Activated CD4-positive, alpha-beta T cell treated with anti-CD3 and anti-CD28 coated beads, Interleukin-2, amount 50 U/mL, for 16 hours (primary cell): ENCODE measurements at places on chromosomes 7 and 10.

GRCh38 chr7:32026083-32026425, 44.2 kb downstream of the PDE1C start:
- DNase-seq: no peak

DNA sequence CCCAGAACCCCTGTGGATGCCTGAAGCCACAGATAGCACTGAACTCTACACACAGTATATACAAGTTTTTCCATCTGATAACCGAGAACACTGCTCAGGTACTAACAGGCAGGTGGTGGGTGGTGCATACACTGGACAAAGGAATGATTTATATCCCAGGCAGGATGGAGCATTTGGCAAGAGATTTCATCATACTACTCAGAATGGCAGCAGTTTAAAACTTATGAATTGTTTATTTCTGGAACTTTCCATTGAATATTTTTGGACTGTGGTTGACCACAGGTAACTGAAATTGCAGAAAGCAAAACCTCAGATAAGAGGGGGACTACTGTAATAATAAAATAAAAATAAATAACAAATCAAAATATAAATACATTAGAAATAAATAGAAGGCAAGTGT, 10.9 kb upstream of the KCNMA1 start:
- no peak for DNase-seq

- DNase-seq: peak; percentile 82
These were observed 340.3 kb upstream of the PRKCQ start for GRCh38 chr10:6920072-6921019.

GRCh38 chr7:50405221-50405620, 44.9 kb downstream of the FIGNL1 start:
- no peak for DNase-seq

DNA sequence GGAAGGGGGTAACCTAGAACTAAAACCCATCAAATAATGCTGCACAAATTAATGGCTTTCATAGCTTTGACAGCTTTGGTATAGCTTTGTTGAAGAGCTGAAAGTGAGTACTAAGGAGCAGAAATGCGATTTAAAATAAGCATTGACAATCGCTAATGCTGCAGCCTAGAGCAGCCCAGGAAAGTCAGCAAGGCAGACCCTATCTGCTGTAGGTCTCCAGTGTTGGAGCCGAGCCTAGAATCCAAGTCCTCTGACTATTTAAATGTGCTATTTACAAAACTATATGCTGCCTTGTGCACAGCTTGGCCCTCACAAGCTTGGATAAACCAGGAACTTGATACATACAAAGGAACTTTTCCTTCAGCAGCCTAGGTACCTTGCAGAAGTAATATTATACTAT, 64.9 kb upstream of the ASAH2 start:
- no peak for DNase-seq

GRCh38 chr7:130904031-130904757, 170.2 kb upstream of the KLF14 start:
- no peak for DNase-seq

- no peak for DNase-seq
These were observed 209.3 kb upstream of the TBX20 start for GRCh38 chr7:35463176-35463700.

DNA sequence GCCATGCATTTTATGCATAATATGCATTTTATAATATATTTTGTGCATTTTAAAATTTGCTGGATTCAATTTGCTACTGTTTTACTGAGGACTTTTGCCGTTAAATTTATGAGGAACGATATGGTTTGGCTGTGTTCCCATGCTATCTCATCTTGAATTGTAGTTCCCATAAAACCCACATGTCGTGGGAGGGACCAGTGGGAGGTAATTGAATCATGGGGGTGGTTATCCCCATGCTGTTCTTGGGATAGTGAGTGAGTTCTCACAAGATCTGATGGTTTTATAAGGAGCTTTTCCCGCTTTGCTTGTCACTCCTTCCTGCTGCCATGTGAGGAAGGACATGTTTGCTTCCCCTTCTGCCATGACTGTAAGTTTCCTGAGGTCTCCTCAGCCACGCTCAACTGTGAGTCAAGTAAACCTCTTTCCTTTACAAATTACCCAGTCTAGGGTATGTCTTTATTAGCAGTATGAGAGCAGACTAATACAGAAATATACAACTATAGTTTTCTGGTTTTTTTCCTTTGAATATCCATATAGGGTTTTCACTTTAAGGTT, 201.4 kb upstream of the SH2B2 start:
- DNase-seq: no peak

- no peak for DNase-seq
These were observed 87.4 kb downstream of the CDH23 start for GRCh38 chr10:71483885-71484751.

GRCh38 chr7:147571436-147572185, 1019.0 kb upstream of the C7orf33 start:
- DNase-seq: no peak

- no peak for DNase-seq
These were observed 447.0 kb downstream of the GRID1 start for GRCh38 chr10:85919491-85920021.

- DNase-seq: no peak
These were observed 16.2 kb downstream of the TNS3 start for GRCh38 chr7:47565640-47566250.

DNA sequence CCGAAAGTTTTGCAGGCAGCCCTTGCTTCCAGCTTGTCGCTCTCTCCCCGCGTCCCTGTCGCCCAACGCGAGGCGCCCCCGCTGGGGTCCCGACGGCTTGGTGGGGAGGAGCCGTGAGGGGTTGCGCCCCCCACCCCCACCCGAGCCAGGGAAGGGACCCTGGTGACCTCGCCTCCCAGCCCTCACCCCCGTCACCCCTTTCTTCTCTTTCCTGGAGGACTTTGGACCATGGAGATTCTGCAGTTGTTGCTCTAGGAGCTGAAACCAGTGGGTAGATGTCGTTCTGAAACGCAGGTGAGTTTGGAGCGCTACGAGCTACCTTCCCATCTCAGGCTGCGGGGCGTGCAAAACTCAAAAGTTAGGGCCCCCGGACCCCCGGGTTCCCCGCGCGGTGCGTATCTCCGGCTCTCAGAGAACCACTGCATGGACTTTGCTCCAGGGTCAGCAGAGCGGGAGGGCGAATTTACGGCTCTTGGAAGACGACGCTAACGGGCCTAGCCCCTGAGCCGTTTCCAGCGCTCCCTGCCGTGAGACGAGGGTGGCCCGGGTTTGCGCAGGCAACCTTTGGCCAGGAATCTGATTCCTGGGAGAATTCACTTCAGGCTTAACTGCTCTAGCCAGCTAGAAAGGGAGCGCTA, 684 bp upstream of the ATXN7L1 start:
- DNase-seq: no peak

DNA sequence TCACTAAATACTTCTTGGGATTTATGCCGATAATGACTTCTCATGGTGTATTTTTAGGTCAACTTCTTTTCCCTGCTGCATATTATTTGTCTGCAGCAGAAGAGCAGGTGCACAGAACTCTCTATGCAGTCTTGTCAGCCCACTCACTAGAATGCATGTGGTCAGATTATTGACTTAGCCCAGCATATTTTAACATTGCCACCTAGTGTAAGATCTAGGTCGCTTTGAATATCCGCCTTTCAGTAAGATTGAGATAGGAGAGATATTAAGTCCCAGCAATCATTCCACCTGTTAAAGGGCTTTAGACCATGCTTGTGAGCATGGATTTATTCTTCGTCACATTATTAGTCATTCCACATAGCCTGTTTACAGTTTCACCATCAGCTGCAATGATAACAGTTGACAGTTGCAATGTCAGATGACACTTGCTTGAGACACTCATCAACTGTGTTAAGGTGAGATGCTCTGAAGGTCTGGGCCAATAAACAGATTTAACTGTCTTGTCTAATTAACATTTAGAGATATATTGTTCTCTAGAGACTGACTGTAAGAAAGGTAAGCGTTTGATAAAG, 491.7 kb downstream of the ARL4A start:
- no peak for DNase-seq

GRCh38 chr7:45081670-45081974, 7.1 kb downstream of the NACAD start:
- no peak for DNase-seq

GRCh38 chr10:30346615-30347014, 2.5 kb downstream of the MTPAP start:
- DNase-seq: no peak

- no peak for DNase-seq
These were observed 10.7 kb downstream of the LUC7L2 start for GRCh38 chr7:139370301-139370942.

GRCh38 chr10:132229834-132230556, 43.2 kb downstream of the DPYSL4 start:
- peak; percentile 55 for DNase-seq

- no peak for DNase-seq
These were observed 224.4 kb downstream of the USP6NL start for GRCh38 chr10:11387044-11387443.

- DNase-seq: no peak
These were observed 58.6 kb downstream of the PROSER2 start for GRCh38 chr10:11881477-11882417.

DNA sequence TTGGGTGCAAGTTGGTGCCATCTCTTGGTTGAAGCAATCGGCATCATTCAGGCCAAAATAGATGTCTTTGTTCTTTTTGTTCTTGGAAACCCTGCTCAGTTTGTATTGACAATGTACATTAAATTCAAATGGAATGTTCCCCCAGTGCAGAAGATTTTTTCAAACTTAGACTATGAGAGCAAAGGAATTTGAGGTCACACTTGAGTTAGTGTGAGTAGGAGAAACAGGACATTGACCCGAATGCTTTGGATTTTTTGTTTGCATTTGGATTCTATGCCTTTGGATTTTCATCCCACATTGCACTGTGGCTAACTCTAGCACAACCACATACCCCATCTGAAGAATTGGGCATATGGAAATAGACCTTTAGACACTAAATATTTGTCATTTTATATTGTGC, 480.0 kb downstream of the GALNT17 start:
- DNase-seq: no peak

DNA sequence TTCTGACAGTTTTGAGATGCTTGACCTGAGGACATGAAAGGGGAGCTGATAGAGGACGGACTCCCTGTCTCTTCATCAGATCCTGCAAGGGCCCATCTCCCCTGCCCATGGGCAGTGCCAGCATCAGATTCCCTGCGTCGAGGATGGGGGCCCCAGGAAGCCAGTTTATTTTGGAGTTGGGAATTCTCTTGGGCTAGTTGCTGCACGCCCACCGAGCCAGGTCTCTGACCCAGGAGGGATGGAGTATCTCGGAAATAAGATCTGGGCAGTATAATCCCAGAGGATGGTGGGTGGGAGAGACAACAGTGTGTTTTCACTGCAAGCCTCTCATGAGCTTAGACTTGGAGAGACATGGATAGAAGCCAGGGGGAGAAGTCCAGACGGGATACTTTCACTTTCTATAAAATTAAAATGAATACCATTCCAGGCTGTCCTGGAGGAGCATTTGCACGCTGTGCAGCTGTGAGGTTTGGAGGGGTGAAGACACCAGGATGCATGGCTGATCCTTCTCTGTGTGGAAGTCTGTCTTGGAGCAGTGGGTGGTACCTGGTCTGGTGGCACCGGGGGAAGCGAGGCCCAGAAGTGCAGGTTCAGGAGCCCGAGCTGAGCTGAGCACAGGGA, 25.8 kb downstream of the DOCK1 start:
- DNase-seq: no peak

DNA sequence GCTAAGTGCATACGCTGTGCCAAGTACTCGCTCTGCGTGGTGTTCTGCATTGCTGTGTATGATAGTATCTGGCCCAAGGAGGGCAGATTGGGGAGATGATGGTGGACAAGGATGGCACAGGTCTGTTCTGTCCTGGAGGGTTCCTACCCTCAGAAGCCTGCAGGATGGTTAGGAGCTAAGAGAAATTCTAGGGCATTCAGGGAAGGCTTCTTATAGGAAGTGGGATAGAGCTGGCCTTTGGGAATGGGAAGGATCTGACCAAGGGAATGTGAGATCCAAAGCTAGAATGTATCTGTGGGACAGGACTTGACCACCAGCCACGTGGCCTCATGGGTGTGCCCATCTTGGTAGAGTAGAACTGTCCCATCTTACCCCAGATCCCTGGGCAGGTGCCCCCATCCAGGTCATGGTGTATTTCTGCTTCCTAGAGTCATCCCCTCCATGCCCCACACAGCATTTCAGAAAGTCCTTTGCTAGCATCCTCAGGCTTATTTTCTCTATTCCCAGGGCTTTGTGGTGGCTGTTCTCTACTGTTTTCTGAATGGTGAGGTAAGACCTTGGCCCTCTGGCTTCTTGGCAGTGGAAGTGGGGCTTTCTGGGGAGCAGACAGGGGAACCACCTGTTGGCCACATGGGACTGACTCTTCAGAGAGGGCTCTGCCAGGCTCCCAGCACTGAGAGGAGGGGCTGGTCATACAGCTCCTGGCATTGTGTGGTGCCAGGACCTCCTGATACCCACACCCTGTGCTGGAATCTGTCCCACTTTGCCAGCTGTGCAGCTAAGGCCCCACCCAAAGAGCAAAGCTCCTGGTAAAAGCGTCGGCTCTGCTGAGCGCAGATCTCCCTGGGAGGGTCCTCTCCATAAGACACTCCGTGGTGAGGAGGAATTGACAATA, 52.5 kb downstream of the ADCYAP1R1 start:
- DNase-seq: no peak

DNA sequence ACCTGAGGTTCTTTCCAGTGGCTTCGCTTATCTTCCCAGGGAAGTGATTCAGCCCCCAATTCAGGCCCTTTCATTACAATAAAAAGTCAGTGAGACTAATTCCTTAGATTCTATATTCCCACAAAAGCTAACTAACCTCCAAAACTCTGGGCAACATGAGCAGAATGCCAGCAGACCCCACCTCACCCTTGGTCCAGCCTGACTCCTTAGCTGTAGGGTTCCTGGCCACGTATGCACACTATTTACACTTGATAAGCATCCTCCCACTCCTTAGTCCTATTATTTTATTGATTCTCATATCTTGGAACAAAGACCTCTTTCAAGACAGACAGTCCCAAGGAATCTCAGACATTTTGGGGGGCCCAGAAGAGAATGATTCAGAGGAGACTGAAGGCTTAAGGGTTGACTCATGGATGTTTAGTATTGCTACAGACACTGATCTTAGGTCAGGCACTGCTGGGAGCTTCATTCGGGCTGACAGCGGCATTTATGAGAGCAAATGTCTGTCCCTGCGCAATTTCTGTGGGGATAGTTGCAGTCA, 162.6 kb upstream of the GDF10 start:
- DNase-seq: no peak

DNA sequence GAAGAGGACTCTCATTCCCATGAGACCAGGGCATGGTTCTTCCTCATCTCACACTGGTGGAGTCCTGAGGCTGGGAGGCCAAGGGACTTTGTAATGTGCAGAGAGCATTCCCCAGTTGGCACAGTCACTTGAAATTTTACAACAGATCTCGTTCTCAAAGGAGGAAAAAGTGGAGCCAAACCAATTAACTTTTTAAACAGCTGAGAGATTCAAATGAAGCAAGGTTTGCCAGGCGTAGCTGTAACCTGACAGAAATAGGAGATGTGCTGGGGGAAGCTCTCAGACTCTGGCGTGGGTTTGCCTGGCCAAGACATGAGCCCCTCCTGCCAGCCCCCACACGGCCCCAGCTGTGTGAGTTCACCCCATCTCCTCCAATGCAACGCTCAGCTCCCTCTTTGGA, 12.0 kb upstream of the CPXM2 start:
- DNase-seq: no peak

GRCh38 chr10:86848747-86849146, 92.3 kb downstream of the BMPR1A start:
- no peak for DNase-seq
